ENCODE measurements at places on chromosomes 3 and 15. TPM values are rescaled to one million over a fixed set of nuclear protein-coding genes. Genes with fewer than 3 reads are reported as not detected.
A peak's percentile ranks its signal among the peaks of the same experiment; 100 is the strongest.

The EPHB3 gene
- 0.60 TPM for total RNA-seq

The SPSB4 gene
- under 0.01 TPM for total RNA-seq

DNA sequence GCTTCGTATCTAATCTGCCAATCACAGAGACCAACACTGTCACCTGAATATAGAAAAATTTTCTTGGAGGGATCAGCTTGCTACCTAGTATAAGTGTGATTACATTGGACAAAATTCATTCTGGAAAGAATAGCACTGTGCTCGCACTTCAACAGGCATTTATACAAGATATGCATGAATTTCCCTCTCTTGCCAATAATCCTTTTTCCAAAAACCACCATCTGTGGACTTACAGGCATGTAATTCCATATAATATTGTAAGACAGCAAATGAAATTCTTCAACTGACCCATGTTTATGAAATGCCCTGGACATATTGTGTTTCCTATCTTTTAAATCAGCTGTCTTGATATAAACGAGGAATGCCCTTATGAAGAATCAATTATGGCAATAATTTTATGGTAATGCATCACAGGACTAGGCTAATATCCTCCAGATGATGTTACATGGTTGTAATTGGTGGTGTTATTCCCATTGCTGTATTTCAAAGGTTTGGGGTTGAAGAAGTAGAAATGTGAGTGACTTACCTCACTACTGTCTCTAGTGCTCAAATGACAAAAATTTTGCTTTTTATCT lies 861.4 kb upstream of the NECTIN3 start:
- DNase-seq, result no peak

- no peak for DNase-seq
Observed at GRCh38 chr3:52525680-52526561, 7.7 kb downstream of the NT5DC2 start.

The SLC12A1 gene
- total RNA-seq, result not detected

The RAD51 gene
- 1.6 TPM for total RNA-seq

DNA sequence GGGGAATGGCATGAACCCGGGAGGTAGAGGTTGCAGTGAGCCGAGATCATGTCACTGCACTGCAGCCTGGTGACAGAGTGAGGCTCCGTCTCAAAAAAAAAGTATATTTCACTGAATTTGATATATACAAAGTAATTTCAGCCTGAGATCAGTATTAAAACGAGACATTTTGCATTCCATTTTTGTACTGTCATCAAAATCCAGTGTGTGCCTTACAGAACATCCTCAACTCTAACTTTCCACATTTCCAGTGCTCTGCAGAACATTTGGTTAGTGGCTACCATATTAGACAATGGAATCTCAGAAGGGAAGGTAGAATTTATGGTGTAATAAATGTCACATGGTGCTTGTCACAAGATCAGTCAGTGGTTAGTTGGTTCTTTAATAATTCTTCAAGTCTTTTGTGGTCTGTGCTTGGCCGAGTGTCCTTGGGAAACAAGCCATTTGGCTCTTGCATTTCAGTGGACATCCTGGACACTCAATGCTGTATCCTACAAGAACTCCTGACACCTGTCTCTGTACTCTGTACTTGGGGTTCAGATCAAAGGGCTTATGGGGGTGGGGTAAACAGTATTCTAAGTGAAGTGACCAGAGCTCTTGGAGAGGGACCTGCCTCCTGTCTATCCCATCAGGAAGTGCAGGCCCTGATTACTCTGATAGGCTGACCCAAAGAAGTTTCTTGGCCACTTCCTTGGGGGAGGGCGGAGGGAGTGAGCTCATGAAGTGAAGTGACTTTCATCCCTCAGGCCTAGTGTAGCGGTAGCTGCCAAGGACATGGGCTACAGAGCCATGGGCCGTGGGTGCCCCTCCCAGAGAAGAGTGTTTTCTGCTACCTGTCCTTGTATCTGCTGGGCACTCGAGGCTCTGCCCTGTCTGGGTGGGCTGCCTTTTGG lies 3.7 kb downstream of the ACVR2B start:
- no peak for DNase-seq

The APOD gene
- total RNA-seq, result 2.4 TPM

- DNase-seq, result no peak
Observed at GRCh38 chr3:88267441-88267840, 117.7 kb downstream of the C3orf38 start.

DNA sequence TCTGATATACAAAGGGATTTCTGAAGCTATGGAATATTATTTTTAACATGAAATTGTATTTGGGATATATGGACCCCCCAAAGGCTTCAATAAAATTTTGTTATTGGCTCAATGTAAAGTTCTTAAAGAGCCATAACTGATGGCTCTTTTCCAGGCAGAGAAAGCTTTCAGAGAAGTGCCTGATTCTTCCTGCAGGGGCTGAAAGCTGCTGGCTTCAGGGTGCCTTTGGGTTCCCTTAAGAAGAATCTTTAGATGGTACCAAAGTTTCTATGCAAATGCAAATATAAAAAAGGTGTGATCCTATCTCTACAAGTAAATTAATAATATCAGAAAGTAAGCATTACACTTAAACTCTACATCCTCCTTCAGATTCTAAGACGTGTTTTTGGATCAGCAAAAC lies 72.6 kb downstream of the NR2F2 start:
- DNase-seq, result no peak

DNA sequence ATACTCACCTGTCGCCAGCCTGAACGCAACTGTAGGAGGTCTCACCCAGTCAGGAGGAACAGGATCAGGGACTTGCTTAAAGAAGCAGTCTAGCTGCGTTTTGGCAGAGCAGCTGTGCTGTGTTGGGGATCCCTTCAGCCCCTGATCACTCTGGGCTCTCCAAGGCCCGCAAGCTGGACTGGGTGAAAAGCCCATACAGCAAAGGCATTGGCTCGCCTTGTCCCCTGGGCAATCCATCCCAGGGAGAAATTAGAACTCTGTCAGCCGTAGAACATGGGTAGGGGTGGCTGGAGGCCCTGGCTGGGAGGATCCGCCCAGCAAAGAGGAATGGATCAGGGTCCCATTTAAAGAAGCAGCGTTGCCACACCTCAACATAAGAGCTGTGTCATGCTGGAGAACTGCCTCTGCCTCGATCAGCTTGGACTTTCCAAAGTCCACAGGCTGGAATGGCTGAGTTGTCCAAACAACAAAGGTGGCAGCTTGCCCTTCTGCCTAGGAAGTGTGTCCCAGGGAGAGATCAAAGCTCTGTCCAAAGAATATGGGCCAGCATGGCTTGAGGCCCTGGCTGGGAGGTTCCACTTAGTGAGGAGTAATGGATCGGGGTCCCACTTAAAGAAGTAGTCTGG lies 9.1 kb downstream of the OR5H2 start:
- no peak for DNase-seq

DNA sequence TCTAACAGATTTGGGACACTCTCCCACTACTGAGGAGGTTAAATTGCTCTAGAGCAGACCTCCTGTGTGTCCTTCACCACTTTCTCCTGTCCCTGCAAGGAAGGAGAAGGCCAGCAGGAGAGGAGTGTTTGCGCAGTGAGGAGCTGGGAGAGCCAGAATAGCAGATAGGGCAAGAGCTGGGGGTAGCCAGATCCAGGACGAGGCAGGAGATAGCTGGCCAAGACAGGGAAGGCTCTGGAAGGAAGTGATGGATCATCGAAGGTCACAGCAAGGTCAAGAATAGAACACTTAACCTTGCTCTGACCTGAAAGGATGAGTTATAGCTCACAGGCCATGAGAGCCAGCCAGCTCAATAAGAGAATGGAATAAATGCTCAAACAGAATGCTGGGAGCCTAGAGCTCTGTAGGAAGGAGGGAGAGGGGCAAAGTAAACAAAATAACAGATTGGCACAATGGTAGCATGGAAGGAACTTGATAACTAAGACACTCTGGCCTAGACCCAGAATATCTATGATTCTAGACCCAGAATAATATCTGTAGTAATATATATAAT lies 37.5 kb upstream of the FSIP1 start:
- DNase-seq, result no peak

DNA sequence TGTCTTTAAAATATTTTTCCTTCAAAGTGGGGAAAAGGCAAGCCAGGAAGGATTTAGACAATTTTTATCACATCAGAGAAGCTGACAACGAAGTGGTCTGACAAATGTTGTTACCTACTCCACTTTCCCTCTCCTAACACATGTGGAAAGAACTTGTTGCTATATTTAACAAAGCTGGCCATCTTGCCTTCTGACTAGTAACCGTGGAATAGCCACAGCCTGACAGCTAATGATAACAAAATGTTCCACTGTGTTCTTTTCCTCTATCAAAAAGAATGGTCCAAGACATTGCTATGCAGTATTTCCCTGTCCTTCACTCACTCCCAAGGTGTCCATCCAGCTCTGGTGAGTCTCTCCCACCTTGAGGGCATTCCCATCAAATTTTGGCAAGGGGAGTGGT lies 481.4 kb upstream of the THBS1 start:
- no peak for DNase-seq

The SPINK8 gene
- total RNA-seq, result not detected

DNA sequence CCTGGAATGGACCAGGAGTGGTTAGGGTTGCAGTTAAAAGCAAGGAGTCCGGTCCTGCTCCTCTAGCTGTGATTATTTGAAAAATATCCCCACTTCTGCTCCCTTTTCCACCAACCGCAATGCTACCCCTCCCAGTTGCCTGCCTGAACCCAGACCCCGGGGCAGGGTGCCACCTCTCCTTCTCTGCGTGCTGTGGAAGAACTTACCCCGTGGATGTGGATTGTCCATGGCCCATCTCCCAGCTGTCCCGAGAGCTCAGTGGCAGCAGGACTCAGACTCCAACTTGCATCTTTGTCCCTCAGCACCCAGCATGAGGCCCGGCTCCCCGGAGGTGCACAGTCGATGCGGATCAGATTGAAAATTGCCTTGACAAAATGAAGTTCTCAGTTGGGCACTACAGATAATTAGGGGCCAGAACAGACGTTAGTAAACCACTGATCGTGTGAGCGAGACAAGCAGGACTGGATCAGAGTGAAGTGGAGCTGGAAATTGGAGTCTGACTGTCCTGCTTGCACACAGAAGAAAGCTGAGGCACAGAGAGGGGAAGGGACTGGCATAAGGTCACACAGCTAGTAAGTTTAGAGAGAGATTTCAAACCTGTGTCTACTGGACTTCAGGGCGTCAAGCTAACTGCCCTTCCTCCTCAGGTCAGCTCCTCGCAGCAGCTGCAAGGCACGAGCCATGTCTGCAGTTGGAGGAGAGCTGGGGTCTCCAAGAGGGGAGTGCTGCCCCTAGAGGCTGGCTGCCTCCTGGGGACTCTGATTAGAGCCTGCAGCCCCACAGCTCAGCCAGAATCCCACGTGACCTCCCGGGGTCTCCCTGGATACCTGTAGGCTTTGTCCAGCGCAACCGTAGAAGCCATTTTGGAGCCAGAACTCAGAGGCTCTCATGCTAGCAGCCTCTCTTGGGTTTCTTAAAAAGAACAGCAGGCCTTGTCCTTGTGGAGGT lies 14.7 kb downstream of the SLC6A1 start:
- no peak for DNase-seq

The UACA gene
- 189 TPM for total RNA-seq

- DNase-seq, result no peak
Observed at GRCh38 chr15:64333986-64334929, 21.7 kb downstream of the CSNK1G1 start.

The ERICH6 gene
- total RNA-seq, result not detected

- DNase-seq, result no peak
Observed at GRCh38 chr3:125103406-125103805, 47.6 kb upstream of the HEG1 start.

The LRTM1 gene
- total RNA-seq, result not detected

GRCh38 chr15:72566973-72567372 lies 87.5 kb upstream of the GOLGA6B start:
- no peak for DNase-seq

The CCDC14 gene
- 9.2 TPM for total RNA-seq

- no peak for DNase-seq
Observed at GRCh38 chr3:142560118-142560517, 18.4 kb downstream of the ATR start.

GRCh38 chr15:101566748-101567488 lies 77.4 kb upstream of the PCSK6 start:
- no peak for DNase-seq

- peak; percentile 76 for DNase-seq
Observed at GRCh38 chr3:36944641-36945270, at the start of gene TRANK1. TSS of gene TRANK1 (minus strand) at chr3:36945054. CDS start at chr3:36944809, 245 bp downstream.

The ATP13A5 gene
- total RNA-seq, result not detected

GRCh38 chr3:195258449-195259153 lies 12.4 kb downstream of the XXYLT1 start:
- no peak for DNase-seq

The PLA2G4E gene
- total RNA-seq, result not detected

GRCh38 chr3:52240886-52241370 lies 2.0 kb upstream of the TWF2 start:
- no peak for DNase-seq

- peak; percentile 5 for DNase-seq
Observed at GRCh38 chr3:171542976-171543375, 82.8 kb upstream of the TNIK start.

DNA sequence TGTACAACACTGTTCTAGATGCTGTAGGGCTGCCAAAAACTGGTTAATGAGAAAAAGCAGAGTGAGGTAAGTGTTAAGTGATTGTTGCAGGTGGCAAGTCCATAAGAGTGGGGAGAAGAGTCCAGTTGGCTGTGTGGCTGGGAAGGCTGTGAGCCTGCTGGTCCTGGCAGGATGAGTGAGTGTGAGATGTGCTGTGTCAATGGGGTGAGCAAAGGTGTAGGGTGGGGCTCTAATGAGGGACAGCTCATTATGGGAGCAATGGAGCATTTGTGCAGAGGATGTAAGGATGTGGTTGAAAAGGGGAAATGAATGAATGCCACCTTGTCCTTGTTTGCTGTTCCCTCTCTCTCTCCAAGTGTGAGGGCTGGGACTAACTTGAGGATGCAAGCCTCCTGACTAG lies 145.3 kb upstream of the ROPN1 start:
- no peak for DNase-seq

DNA sequence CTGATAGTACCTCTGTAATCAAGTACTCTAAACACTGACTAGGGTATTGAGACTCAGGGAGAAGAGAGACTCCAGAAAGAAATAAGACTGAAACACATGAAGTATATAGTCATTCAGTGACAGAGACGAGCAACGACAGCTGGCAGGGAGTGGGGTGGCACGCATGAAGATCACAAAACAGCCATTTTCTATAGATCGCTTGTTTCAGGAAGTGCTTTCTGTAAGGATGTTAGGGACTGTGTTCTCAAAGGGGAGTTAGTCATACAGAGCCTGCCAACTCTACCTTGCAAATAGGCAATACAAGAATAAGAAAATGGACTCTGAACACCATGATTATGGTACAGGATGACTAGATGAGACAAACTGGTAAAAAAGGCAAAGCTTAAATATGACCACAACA lies 139.5 kb downstream of the TBL1XR1 start:
- DNase-seq, result no peak

- DNase-seq, result peak; percentile 53
Observed at GRCh38 chr3:36991923-36992805, 767 bp downstream of the EPM2AIP1 start.

DNA sequence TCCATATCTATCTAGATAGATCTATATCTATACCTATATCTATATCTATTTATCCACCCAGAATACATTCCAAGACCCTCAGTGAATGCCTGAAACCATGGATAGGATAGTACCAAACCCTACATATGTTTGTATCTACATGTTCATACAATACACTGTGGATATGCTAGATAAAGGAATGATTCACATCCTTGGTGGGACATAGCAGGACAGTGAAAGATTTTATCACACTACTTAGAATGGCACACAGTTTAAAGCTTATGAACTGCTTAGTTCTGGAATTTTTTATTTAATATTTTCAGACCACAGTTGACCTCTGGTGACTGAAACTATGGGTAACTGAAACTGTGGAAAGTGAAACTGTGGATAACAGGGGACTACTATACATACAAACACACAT lies 198.8 kb upstream of the TTC14 start:
- no peak for DNase-seq

GRCh38 chr15:85417276-85417675 lies 36.9 kb downstream of the AKAP13 start:
- DNase-seq, result no peak

Measured in lung microvascular endothelial cell (primary cell).